ELR (cell line): ENCODE measurements at places on chromosomes 5 and 9.

GRCh38 chr5:16866795-16867576 is 69.1 kb downstream of the MYO10 start:
- DNase-seq = no peak

DNA sequence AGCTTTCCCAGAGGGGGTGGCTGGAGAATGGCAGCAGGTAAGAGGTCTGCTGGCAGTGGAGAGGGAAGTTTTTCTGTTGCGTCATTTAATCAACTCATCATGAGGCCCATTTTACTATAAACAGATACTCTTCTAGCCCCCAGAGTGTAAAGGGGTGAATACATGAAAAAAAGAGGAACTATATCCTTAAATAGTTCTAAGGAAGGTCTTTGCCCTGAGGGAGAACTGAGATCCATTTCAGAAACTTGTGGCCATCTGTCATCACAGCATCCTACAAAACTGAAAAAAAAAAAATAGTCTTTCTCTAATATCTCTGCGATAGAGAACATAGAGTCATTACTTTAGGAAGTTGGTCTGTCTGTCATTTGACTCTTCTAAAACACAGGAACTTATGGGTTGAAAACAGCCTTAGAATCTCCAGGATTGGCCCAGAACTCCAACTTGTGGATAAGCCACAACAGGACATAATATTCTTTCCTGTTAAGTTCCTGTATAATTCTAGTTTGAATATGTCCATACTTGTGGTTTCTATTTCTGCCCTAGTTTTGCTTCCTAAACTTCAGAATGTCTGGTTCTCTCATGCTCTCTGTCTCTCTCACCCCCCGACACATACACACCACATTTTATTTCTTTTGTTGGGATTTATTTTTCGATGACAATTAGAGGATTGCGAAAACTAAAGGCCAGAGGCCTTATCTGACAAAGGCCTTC is 238.5 kb upstream of the PIK3R1 start:
- no peak for DNase-seq

GRCh38 chr5:108769352-108769751 is 21.7 kb downstream of the FER start:
- no peak for DNase-seq

DNA sequence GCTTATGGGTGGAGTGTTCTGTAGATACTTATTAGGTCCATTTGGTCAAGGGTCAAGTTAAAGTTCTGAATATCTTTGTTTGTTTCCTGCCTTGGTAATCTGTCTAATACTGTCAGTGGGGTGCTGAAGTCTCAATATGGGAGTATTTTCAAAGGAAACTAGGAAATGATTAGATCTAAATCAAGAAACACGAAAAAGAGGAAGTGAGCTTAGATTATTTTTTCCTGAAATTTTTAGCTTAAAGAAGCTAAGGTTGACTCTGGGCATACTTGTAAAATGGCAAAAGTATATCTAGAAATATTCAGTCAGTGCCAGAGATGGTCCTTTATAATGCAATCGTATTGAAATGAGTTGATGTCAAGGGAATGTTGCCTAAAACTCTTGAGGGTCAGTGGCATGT is 313.5 kb downstream of the ICE1 start:
- no peak for DNase-seq

DNA sequence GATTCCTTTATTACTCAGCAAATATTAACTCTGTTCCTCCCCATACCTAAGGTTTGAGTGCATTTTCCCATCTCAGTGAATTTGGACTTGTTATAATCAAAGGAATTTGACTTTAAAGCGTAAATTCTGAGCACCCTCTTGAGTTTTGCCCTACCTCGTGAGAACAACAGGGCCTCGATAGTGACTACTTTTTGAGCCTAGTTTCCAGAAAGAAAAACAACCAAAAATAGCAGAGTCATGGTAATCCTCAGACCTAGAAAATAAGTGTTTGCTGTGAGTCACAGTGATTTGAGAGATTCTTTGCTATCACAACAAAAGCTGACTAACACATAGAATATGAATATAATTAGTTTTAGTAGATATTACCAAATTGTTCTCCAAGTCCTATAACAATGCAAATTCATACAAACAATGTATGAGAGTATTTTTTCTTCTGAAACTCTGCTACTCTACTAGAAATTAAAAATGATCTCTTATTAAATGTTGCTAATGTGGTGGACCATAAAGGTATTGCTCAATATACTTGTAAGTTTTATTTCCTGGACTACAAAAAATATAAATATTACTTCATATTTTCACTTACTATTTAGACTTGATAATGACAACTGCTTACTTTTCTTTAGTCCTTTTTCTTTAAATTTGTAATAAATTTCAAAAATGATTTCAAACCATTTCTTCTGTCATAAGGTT is 759.7 kb downstream of the BRINP1 start:
- DNase-seq = peak; percentile 78

- peak; percentile 85 for DNase-seq
Measured at GRCh38 chr5:172283020-172283861, at the start of gene UBTD2. TSS of gene UBTD2 (minus strand) at chr5:172283764. CDS start at chr5:172283665, 99 bp downstream.

DNA sequence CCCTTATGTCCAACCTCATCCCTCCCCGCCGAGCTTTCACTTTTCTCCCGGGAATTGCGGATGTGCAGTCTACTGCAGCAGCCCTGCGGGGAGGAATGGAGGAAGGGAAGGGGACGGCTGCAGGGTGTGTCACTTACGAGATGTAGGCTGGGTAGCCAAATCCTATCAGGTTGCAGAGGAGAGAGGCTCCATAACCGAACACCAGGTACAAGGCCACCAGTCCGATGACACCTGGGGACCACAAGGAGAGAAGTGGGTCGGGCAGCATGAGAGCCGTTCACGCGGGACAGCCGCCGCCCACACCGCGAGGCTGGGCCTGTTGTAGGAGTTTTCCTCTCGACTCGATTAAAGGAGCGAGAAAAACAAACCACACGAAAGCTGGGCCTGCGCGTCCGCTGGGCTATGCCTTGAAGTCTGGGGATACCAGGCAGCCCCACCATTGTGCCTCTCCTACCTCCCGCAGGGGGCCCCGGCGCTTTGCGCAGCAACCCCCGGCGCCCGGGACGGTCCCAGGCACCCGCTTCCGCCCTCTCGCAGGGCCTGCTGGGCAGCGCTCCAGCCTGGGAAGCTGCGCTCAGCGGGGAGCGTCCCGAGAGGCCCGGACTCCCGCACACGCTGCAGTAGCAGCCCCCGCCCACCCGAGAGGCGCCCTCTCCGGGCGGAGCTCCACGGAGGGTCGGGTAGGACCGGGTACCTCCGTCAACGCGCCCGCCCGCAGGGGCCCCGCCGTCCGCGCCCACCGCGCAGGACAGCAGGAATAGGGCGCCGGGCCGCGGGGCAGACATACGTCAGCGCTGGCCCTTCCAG is 798 bp downstream of the REEP5 start:
- peak; percentile 79 for DNase-seq

DNA sequence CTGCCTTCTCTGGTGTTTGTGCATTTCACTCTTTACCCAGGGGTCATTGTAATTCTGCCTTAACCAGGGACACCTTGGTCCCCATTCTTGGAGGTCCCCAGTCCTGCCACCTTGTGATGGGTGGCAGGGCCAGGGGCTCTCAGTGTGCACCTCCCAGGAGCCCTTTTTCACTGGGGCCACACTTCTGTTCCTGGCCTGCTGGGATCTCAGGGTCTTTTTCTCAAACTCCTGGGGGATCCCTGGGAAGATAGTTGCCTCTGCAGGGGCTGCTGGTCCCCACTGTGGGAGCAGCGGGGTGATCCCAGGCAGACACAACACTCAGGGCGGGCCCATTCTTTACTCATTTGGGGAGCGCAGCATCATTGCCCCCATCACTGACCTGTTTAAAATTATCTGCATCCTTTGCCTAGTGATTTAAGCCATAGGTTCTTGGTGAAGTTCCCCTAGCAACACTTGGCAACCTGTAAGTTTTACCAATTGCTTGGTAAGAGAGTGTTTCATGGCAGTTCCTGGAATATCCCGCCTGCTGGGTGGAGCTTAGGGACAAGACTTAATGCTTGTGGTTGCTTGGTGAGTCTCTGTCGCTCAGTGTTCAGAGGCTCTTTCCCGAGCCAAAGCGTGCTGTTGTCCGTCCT is 15.7 kb downstream of the PHF2 start:
- DNase-seq = no peak

DNA sequence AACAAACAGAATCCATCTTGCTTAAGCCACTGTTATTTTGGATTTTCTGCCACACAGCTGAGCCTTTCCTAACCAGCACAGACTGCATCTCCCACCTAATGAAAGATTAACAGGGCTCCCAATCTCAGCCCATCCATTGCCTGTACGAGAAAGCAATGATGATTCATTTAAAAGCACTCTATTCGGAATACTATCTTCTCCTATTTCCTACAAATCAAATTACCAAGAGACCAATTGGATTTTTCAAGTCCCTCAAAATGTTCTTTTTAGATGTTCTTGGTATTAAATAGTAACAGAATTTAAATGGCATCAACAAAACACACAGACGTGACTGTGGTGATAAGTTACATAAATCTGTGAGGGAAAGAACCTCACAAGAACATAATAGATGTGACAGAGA is 324.1 kb downstream of the AGTPBP1 start:
- no peak for DNase-seq

DNA sequence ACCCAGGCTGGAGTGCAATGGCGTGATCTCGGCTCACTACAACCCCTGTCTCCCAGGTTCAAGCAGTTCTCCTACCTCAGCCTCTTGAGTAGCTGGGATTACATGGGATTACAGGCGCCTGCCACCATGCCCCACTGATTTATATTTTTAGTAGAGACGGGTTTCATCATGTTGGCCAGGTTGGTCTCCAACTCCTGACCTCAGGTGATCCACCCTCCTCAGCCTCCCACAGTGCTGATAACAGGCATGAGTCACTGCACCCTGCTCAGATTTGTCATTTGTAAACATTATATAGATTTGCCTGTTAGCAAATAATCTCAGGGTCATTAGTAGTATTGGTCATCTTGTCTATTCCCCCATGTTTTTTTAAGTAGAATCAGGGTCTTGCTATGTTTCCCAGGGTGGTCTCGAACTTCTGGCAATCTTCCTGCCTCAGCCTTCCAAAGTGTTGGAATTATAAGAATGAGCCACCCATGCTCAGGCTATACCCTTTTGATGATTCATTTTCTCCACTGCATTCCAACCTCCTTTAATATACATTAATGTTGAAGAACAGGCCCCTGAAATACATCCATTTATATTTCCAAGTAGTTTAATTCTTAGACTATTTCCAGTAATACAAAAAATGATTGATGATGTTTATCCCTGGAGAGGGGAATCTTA is 17.3 kb downstream of the CENPH start:
- peak; percentile 43 for DNase-seq

DNA sequence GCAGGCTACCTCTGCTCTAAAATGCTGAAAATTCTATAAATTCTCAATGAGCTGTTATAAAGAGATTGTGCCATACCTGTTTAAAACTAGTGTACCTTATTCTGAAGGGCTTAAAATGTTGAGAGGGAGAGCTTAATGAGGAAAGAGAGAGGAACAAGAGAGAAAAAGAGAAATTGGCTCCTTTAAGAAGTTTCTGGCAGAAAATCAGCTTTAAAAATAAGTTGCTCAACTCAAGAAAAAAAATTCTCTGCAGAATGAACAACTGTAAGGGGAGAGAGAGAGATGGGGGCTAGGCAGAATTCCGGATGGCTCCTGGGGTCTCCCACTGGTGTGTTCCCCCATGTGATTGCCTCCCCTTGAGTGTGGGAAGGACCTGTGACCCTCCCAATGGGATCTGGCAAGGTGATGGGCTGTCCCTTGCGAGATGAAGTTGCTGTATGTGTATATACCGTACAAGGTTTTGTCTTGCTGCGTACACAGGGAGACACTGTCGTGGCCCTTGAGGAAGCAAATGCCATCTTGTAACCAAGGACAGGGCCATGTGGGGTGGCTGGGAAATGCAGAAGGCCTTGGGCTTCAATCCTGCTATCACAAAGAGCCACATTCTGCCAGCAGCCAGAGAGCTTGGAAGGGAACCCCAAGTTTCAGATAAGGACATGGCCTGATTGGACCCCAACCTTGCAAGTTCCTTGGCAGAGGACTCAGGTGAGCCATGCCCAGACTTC is 64.3 kb upstream of the S1PR3 start:
- DNase-seq = no peak

- DNase-seq = no peak
Measured at GRCh38 chr5:176899296-176899891, at the start of gene HK3. TSS of gene HK3 (minus strand) at chr5:176899346. CDS start at chr5:176896159, 3,187 bp downstream.

DNA sequence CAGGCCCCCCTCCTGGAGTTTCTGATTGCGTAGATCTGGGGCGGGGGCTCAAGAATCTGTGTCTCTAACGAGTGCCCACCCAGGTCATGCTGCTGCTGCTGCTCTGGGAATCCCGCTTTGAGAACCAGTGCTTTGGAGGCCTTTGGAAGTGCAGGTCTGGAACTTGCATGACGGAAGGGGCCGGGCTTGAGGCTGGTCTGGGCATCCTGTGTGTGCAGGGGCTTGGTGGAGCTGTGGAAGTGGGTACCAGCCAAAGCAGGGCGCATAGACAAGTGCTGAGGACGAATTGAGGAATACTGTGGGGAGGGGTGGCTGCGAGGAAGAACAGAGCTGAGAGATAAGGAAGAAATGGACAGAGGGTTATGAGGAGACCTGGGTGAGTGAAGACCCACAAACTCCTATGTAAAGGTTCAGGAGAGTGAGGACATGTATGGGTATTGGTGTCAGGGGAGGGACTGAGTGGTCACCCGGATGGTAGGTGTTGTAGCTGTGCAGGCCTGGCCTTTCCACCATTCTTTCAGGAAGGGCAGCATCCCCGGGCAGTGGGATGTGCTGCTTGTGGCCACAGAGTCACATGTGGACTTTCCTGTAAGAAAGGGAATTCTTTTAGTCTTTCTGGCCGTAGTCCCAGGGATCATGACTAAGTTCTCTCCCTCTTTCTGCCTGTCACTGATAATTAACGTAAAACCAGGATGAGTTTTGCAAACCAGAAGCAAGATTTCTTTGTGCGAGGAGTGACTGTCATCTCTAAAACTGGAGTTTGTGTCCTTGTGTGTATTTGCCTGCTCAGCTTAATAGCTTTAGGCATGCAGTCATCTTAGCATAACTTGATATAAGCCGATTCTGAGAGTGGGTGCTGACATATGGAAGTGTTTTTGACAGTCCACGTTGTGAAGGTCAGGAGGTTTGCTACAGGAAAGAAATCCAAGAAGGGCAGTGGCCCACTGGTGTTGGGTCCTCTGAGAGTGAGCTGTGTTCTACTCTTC is 43.3 kb upstream of the TJP2 start:
- peak; percentile 90 for DNase-seq

DNA sequence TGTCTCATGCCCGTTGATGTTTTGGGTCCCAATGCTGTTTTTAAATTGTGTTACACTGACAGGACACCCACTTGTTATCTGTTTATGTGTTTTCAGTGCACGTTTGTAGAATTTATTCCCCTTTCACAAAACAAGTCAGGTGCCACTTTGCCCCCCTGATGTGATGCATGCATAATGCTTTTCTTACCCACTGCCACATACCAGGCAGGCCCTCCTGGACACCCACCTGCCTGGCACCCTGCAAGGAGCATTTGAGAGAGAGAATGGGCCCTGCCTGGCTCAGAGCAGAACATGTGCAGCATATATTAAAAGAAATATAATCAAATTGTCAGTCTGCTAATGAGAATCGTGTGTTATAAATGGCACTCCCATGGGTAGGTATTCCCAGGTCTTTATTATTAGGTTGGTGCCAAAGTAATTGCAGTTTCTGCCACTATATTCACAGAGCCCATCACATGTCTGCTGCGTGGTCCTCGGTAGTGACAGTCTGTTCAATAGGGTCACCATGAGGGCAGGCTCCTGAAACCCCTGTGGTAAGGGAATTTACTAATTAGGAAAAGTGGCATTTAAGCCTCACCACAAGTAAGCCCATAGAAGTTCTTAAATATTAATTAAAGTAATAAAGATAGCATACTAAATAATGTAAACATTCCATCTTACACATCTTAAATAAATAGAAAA is 52.2 kb upstream of the CKMT2 start:
- DNase-seq = no peak
